ENCODE measurements at places on chromosomes 12 and 14.

- no peak for DNase-seq
Measured at GRCh38 chr14:75236901-75237419, 41.7 kb upstream of the FOS start.

- peak; percentile 42 for DNase-seq
Measured at GRCh38 chr12:67068761-67069450, 200.3 kb upstream of the CAND1 start.

DNA sequence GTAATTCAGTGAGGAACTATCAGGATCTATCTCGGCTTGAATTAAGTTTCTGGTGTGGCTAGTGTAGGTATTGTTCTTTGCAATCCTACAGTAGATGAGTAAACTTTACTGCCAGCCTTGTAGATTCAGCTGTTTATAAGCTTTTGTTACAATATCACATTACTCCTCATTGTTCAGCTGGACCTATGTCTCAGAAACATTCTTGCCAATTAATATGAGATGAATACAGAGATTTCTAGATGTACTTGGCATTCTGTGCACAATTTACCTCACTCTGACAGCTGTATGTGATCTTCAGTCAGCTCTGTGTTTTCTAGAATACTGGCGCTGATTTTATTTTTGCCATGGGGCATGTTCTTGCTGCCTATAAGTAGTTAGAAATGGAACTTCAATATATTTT is 55.7 kb downstream of the METTL25 start:
- no peak for DNase-seq

DNA sequence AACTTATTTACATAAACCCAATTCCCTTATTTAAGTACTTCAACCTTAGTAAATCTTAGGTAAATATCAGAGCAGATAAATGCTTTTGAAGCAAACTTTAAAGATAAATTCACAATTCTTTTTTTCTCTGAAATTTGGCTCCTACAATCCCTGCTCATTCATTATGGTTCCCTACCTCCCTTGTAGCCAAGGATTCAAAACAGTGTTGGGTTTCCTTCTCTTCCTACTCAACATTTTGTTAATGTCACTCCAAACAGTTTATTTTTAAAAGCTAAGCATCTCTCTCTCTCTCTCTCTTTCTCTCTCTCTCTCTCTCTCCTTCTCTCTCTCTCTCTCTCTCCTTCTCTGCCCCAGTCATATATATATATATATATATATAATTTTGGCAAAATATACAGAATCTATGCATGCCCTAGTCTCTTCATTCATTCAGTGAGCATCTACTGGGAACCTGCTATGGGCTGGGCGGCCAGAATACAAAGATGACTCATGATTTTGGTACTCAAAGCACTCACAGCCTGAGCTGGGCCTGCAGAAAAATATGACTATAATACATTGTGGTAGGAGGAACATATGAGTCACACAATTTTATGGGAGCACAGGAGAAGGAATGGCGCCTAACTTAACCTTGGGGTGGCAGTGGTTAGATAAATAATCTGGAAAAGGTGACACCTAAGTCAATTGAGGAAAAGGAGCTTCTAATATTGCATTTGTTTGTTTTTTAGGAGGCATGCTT is 123.7 kb upstream of the DHRS4 start:
- DNase-seq: no peak

- no peak for DNase-seq
Measured at GRCh38 chr14:36515105-36515593, 4.9 kb downstream of the NKX2-1 start.

GRCh38 chr14:32350020-32350419 is 20.9 kb downstream of the AKAP6 start:
- DNase-seq: no peak

GRCh38 chr14:98711453-98711852 is 560.5 kb downstream of the BCL11B start:
- DNase-seq: no peak

DNA sequence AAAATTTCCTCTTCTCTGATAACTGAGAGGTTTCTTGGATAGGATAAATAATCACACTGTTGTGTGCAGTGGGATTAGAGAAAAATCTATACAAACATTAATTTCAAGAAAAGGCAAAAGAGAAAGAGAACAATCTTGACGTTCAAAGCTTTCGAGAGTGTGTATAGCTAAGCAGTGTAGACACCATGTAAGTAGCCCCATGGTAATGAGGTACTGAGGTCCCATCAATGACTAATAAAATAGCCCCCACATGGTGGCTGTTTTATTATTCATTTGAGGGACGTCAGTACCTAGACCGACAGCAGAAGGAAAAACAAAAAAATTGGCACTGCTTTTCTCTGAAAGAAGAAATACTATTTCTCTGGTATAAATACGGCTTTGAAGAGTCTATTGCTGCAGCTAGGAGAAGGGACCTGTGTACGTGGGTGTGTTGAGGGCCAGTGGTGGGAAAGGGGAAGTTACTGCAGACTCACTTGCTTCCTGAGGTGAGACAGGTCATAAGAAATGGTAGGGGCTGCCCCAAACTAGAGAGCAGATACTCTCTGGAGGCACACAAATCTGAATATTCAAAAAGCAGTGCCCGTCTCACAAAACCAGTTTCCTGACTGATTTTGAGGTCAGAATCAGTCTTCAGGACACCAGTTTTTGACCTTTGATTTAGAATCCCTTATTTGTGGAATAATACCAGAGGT is 339.8 kb downstream of the EMP1 start:
- DNase-seq: no peak

GRCh38 chr14:79201564-79202207 is 1009.6 kb downstream of the DIO2 start:
- no peak for DNase-seq

DNA sequence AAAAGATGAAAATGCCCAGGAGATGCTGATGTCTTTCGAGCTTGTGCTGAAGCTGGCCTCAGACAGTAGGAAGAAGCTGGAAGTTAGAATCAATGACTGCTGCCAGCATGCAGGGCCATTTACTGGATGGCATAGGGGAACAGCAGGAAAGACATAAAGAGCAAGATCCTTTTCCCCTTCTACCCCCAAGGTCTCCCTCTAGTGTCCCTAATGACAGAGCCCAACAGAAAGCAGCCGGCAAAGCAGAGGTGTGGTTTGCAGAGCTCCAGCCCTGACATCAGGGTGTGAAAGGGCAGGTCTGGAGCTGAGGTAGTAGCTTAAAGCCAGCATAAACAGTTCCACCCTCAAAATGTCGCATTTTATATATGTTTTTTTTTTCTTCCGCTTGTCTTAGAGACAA is 1560.7 kb upstream of the TMEM132C start:
- no peak for DNase-seq

DNA sequence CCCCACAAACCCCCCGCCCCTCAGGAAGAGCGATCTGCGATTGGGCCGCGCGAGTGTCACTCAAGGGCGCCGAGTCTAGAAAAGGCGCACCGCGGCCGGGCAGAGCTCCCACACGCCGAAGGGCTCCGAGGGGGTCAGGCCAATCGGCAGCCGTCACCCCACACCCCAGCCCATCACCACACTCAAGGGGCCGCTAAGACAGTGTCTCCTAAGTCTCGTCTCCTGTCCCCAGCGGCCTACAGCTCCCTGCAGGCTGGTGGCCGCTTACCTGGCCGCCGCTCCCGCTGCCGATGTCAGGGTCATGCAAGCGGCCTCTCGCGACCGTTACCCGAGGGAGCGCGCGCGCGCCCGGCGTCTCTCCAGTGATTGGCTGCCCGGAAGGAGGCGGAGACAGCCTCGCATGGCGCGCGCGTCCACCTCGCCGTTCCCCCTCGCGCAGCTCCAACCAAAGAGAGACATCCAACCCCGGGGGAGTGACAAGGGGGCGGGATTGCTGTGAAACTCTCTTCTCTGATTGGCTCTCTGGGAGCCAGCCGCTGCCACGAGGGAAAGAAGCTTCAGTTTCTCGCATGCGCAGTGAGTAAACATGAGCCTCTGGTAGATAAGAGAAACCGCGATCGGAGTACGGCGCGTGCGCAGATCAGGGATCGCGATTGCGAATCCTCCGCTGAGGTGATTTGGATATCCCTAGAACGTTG is at the start of the genes MPHOSPH9 and MTRFR:
Gene MPHOSPH9, minus strand, starts transcription at position 335 of the 698 bp plus-strand sequence. CDS start 2,777 bp downstream, outside the sequence.
Gene MTRFR, plus strand, starts transcription at position 630 of the 698 bp plus-strand sequence. CDS start 20,239 bp downstream, outside the sequence.
- DNase-seq: peak; percentile 99

GRCh38 chr12:82481954-82482353 is 123.6 kb downstream of the METTL25 start:
- DNase-seq: no peak

GRCh38 chr12:18798535-18799361 is 60.8 kb downstream of the CAPZA3 start:
- no peak for DNase-seq

DNA sequence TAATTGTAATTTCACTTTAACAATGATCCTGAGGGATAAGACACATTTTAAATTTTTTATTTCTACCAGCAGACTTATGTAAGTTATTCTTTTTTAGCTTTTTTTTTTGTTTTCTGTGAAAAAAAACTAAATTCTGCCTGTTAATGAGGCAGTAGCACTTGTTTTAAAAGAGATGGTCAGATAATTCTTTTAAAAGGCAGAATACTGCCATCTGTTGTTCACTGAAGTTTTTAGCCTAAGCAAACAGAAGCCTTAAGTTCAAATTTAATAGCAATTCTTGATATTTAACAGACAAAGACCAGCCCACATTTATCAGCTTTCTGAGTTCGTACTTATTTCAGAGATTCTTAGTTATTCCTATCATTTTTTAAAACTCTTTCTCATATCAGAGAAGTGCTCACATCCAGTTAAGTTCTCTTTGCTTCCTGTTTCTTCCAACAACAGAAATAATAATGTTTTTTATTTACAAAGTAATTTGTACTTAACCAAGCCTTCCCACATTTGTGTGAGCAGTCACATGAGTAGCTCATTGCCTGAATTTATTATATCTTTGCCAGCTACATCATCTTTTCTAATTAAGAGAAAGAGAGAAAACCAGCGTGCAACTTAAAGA is 93.4 kb upstream of the SLCO1C1 start:
- no peak for DNase-seq

GRCh38 chr12:110287986-110288385 is 6.9 kb downstream of the ATP2A2 start:
- no peak for DNase-seq

DNA sequence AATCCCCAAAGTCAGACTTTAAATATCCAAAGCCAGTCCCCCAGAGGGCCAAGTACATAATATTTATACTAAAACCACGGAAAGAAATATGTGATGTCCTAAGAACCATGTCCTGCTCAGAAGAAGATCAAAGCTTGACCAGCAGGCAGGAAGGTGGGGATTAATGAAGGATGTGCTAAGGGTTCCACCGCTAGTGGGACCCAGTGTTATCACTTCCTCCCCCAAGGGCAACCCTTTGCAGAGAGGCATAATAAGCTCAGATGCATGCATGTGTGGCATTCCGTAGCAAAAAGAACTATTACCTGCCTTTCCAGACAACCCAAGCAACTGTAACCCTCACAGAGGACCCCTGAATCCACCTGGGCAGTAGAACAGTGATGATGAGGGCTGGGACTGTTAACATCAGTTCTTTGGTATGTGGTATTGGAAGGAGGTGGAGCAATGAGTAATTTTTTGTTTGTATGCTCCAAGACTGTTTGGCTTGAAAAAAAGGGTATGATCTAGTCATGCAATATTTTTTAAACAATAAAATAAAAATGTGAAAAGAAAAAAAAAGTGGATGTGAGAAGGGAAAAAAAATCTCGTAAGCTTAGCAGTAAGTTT is 71.7 kb upstream of the ETV6 start:
- DNase-seq: no peak

- no peak for DNase-seq
Measured at GRCh38 chr14:29955087-29955486, 27.4 kb upstream of the PRKD1 start.

- DNase-seq: no peak
Measured at GRCh38 chr14:52700701-52701172, 5.4 kb upstream of the ERO1A start.

- no peak for DNase-seq
Measured at GRCh38 chr14:61106271-61106958, 125.4 kb downstream of the SLC38A6 start.

DNA sequence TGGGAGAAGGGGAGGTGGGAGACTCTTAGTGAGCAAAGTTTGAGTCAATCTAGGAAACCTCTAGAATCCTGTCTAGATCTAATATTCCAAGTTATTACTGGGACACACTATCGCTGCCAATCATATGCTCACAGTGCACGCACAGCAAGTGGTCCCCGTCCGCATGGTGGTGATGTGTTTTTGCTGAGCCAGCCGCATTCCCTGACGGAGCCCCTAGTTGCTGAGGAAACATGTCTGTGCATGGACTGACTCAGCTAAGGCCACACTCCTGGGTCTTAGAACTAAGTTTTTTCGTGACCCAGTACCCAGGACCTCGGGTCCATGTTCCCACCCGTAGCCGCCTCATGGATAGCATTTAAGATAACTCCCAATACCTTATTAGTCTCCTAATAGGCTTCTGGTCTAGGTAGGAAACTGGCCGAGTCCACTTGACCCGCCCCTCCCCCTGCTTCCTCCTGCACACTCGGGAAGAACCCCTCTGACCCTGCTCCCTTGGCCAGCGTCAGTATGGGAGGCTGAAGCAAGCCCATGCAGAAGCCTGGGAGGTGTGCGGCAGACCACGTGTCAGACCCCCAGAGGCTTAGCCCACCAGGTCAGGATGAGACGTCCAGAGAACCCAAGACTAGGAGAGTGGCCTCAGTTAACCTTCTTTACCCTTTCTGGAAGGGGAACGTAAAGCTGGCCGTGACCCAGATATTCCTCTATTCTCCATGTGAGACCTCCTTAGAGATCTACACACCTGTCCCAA is 200.5 kb downstream of the ETV6 start:
- DNase-seq: no peak

DNA sequence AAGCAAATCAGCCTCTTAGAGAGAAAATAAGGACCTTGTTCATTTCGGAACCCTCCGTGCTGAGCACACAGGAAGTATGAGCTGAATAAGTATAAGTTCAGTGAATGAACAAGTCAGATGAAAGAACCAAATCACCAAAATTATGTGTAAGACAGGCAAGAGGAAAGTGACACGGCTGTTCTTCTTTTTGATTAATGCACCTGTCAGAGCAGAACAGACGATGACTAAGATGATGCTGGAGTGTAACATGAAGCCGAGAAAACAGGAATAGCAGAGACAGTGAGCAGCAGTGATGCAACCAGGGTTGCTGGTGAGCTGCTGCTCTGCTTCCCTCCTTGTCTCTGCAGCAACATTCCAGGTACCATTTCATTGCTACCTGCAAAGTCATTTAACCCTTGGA is 861.1 kb downstream of the GALC start:
- DNase-seq: no peak
